Stimulated activated CD4-positive, alpha-beta T cell treated with anti-CD3 and anti-CD28 coated beads, Interleukin-1b, Interleukin-23, amount 100 ng/mL, for 1 hour (primary cell): ENCODE measurements at places on chromosomes 4 and X.

DNA sequence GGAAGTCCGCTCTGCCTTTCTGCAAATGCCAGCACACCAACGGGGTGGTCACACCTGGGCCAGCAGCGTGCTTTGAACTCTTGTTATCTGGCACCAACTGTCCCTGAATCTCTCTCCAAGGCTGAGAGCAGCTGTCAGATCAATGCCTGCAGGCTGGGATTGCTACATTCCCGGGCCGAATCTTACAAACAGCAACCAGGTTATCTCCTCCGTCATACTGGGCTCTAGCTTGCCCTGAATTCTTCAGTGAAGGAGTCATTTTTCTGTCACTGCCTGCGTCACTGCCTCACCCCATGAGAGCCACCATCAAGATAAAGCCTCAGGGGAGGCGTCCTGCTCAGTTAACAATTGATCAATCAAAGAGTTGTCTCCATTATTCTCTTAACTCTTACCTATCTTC lies 329.4 kb upstream of the PPARGC1A start:
- DNase-seq = no peak

GRCh38 chr4:43776371-43776770 lies 672.2 kb downstream of the KCTD8 start:
- no peak for DNase-seq

- no peak for DNase-seq
Measured at GRCh38 chr4:7900334-7900909, 39.2 kb downstream of the AFAP1 start.

GRCh38 chr4:37452952-37453280 lies 208.4 kb downstream of the NWD2 start:
- DNase-seq = no peak

- no peak for DNase-seq
Measured at GRCh38 chr4:150068300-150068960, 9.8 kb upstream of the DCLK2 start.

DNA sequence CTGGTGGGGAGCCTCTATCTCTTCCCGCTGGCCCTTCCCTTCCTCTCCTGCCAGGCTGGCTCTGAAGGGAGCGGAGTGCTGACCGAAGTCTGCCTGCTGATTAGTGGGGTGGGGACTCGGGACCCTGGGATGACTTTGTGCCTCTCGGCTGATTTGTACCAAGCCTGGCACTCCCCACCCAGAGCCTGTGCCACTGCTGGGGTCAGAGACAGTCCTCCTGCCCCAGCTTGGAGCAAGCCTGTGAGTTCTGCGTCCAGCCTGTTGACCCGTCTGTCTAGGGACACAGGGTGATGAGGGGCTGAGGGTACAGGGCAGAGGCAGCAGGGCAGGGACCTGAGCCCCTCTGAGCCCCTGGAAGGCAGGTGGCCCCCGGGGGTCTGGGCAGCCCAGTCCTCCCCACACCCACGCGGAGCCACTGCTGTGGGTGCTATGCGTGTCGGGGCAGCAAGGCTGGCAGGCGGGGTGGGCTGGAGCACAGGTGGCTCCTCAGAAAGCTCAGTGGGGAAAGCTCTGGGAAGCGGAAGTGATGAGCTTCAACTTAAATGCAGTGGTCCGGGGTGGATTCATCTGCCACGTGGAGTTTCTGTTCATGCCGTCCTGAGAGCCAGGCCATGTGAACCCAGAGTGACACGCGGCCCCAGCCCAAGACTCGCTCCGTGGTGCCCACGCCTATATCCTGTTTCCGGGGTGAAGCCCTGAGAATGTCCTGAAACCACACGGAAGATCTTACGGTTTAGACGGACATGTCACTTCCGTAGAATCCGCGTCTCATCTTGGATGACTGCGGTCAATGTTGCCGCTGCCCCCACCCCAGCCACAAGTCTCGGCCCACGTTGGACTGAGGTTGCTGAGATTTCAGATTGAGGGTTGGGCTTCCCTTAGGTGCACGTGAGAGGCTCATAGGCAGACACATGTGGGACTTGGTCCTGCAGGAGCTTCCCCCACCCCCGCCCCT lies 21.1 kb upstream of the UVSSA start:
- DNase-seq = no peak

DNA sequence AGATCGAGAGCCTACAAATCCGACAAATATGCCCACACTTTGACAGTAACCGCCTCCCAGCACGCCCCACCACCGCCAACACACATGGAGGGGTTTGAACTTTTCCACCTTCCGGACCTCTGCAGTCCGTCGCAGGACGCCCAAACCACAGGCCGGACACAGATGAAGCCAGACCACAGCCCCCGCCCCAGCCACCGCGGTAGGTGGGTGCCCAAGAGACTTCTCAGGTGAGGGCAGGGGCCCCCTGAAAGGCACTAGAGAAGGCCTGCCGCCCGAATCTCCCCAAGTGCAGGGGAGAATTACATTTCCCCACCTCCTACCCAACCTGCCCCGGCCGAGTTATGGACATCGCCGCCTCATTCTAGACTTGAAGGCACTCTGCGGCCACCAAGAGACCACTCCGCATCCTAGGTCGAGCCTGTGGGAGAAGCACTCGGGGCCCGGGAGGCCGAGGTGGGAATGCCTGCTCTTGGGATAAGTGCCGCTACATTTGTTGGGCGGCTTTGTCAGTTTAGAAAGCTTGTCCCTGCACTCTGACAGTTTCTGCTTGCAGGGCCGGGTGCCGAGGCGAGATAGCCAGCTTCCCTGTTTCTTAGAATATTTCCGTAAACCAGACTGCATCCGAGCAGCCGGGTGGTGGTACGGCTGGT lies 21.5 kb downstream of the HAND2 start:
- DNase-seq = no peak
